ENCODE measurements at places on chromosomes 2 and 18.
A peak's percentile ranks its signal among the peaks of the same experiment; 100 is the strongest.

DNA sequence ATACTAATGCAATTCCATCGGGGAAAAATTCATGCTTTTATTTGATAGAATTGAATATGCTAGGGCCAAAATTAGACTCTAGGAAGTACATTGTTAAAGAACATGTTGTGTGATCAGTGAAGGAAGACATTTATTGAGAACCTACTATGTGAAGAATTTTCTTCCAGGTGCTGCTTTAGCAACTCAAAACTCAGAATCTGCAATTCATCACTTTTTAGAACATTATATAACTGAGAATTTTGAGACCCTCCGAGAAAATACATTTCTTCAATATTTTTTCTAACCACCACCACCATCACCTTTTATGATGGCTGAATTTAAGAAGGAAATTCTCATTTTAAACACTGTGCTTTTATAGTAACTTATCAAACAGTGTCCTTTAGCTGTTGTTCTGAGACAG lies 315.2 kb downstream of the FIGN start:
- no peak for DNase-seq

- no peak for DNase-seq
Observed at GRCh38 chr2:2839393-2839781, 508.3 kb upstream of the MYT1L start.

GRCh38 chr2:97731274-97732020 lies 18.1 kb downstream of the ZAP70 start:
- DNase-seq = no peak

DNA sequence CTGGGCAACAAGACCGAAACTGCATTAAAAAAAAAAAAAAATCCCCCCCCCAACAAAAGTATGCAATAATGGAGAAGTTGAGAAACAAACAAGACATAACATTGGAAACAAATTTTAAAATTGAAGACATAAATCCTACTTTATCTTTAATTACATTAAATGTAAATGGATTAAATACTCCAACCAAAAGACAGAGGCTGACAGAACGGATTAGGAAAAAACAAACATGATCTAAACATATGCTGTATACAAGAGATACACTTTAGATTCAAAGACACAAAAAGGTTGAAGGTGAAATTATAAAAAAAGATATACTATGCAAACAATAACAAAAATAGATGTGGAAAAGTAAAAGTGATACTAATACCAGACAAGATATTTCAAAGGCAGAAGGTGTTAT lies 350.8 kb upstream of the RGPD4 start:
- no peak for DNase-seq

DNA sequence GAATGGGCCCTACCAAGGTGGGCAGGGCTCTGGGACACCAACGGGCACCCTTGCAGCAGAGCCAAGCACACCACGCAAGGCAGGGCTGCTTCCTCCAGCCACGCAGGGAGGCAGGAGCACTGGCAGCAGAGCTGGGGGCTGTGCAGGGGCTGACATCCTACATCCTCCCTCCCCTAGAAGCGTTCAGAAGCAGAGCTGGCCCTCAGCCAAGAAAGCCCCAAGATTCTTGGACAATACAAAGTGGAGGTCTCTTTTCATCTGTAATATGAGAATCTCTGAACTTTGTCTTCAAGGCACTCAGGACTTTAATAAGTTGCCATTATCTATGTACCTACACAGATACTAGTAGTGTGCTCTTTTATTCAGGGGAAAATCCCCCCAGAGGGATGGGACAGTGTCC lies 128.1 kb upstream of the AGAP1 start:
- DNase-seq = no peak

DNA sequence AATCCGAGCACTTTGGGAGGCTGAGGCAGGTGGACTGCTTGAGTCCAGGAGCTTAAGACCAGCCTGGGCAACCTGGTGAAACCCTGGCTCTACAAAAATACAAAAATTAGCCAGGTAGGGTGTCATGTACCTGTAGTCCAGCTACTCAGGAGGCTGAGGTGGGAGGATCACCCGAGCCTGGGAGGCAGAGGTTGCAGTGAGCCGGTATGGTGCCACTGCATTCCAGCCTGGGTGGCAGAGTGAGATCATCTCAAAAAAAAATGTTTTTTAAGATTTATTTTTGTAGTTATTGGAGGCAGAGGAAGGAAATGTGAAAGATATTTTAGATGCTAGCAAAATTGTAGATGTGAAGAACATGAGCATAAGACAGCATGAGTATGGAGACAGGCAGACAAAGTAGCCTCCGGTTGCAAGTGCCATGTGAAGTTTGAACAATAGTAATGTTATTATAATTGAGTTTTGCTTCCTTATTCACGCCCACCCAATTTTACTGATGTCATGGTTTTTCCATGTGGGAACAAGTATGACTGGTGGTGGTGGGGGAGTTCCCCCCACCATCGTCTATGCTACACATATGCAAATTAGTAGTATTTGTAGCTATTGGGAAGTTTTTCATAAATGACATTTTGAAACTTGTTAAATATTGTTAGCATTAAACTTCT lies 18.0 kb downstream of the REL start:
- no peak for DNase-seq

GRCh38 chr2:174717273-174717672 lies 47.0 kb downstream of the CHRNA1 start:
- no peak for DNase-seq

- DNase-seq = no peak
Observed at GRCh38 chr2:54741250-54741649, 17.8 kb downstream of the EML6 start.

DNA sequence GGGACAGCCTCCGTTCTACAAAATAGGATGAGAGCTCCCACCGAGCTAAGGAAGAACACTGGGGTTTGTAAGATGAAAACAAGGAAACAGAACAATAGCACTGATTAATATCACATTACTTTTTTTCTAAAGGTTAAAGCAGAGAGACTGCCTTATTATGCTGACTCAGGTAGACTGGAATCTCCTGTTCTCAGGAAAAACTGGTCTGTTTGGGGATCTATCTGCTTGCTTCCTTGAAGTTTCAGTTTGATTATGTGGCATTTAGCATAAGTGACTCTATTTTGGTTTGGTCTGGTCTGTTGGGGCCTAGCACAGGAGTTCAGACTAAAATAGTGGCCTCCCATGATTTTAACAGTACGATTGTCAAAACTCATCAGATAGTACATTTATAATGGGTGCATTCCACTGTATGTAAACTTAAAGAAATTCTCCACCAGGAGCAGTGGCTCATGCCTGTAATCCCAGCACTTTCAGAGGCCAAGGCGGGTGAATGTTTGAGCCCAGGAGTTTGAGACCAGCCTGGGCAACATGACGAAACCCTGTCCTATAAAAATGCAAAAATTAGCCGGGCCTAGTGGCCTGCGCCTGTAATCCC lies 64.1 kb upstream of the NDUFV2 start:
- no peak for DNase-seq

DNA sequence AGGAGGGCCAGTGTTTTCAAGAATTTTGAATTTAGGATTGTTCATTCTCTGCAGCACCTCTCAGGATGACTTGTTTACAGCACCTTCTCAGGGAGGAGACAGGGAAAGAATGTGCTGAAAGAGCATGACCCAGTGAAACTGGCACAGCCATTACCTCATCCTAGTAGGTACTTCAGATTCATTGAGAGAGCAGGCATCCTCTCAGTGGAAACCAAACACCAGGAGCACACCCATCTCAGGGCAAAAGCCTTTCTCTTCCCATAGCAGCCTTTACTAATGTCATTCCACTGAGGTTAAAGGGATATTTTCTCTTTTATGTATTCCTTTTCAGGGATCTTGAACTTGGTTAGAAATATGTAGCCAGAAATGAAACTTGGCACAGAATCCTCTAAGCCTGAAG lies 2.6 kb downstream of the MAP2 start:
- DNase-seq = no peak

DNA sequence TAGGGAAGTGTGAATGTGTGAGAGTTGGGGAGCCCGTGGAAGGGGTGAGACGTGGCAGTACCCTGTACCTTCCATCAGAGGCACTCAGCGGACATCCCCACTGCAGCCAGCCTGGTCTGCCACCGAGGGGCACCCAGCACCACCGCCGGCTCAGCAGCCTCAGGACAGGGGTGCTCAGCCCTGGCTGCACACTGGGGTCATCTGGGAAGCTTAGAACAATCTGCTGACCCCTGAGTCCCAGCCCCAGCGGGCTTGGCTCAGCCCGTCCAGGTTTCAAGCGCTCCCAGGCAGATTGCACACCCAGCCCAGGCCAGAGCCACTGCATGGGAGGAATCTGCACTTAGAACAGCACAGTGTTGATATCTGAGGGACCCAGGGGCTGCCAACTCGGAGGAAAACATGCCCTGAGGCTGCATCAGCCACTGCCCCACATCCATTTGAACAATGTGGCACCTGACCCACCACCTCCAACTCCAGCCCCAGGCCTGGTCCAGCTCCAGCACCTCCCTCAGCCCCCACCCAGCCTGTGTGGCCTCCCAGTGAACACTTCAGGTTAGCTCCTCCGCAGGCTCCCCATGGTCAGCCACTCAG lies 147.1 kb upstream of the OTOS start:
- no peak for DNase-seq

DNA sequence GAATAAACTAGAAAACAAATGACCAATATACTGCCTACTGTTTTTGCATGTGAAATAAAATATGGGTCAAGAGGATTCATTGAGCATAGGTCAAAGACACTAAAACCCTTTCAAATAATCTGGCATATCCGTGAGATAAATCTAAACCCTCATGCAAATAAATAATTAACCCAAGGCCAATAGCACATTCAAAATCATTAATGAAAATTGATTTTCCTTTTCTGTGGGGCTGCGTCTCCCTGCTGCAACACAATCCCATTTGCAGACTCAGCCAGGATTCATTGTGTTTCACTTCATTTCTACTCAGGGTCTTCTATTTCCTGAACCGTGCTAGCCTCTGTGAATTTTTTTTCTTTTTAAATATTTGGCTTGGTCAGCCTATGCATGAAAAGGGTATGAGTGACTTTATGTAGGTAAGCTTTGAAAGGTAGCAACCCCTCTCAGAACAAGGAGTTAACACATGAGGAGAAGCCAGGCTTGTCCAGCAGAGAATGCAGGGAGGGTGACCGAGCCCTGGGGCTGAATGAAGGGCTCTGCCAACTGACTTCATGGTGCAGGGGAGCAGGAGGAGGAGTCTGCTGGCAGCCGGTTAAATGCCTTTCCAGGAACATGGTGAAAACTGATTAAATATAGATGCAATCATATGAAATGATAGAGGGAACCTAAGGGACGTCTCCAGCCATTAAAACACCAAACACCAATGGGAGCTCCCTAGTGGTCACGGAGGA lies 10.3 kb upstream of the CTAGE1 start:
- DNase-seq = no peak

GRCh38 chr2:25402477-25402876 lies 60.8 kb upstream of the DNMT3A start:
- no peak for DNase-seq

GRCh38 chr2:179612591-179613298 lies 248.7 kb downstream of the ZNF385B start:
- peak; percentile 84 for DNase-seq

DNA sequence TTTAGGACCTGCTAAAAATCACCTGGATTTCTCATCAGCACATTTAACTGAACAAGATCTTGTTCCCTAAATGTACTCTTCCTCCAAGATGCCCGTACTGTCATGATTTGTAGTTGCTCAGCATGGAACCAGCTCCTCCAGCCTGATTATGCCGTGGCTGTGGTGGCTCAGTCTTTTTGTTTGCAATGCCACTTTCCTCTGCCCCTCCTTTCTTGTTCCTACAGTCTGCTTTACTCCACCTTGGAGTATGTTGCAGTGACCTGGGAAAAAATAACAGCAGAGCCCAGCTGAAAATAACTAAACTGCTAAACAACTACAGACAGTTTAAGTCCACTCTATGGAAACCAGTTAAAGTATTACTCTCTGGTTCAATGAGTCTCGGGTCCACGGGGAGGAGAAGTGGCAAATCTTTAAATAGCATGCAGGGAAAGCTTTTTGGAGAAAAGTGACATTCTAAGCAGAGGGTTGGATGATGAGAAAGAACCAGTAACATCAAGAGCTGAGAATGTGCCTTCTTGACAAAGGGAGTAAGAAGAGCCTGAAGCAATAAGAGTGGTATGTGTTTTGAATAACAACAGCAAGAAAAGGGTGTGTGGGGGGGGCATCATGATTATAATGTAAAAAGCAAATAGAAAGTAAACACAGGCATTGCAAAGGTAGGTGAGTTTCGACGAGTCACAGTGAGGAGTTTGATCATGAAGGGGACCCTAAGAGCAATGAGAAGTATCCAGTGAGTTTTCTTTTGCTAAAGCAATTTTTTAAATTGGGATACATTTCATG lies 225.7 kb downstream of the TMX3 start:
- no peak for DNase-seq

DNA sequence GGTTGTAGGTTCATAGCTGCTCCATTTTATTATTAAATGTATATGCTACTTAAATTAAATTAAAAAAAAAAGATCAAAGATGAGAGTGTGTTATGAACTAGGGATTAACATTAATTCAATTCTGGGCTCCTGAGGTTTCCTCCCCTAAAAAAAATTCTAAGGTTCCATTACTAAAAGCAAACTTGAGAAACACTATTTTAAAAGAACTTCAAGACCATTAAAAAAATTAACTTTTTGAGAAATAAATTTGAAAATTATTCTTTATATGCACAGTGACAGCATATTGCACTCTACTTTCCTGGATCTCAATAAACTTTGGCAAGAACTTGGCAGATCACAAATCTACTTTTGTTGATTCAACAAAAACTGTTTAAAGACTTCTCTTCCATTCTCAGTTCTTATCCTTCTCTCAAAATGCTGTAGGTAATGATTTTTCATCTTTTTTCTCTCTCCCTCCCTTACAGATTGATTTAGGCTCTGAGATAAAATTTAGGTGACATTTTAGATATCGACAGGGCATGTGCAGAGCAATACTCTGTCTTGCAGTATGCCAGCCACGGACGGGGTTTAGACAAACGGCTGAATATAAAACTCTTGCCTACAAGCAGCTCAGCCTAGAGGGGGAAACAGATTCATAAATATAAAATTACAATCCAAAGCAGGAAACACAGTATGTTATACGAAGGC lies 592 bp upstream of the MARS2 start:
- no peak for DNase-seq

GRCh38 chr2:10009811-10010781 lies 33.3 kb upstream of the KLF11 start:
- DNase-seq = peak; percentile 94

- DNase-seq = no peak
Observed at GRCh38 chr2:48984922-48985321, 169.4 kb downstream of the FSHR start.

DNA sequence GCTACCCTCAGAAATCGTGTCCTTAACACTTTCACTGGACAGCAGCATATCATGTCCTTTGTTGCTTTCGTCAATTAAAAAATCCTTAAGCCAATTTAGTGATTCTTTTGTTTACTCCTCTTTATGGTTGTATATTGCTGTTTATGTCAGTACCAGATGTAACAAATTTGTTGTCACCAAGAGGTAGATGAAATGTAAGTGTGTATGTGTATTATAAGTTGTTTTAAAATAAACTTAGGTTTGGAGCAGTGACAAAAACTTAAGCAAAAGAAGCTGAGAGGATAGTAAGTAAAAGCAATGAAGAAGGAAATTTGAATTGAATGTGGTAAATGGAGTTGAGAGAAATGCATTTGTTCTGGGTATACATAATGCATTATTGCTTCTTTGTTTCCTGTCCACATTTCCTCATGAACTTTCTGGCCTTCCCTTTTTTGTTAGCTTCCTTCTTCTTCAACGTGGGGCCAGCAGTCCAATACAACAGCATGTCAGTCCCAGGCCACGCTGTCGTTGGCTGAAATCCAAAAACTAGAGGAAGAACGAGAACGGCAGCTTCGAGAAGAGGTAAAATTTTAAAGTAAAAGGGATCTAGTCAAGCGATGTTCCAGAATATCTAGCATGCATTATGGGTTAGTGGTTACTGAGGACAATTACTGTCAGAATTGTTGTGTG lies 30.5 kb upstream of the SNORC start:
- DNase-seq = no peak

All from MG63 (cell line).